ENCODE measurements at places on chromosomes 2 and 18.

DNA sequence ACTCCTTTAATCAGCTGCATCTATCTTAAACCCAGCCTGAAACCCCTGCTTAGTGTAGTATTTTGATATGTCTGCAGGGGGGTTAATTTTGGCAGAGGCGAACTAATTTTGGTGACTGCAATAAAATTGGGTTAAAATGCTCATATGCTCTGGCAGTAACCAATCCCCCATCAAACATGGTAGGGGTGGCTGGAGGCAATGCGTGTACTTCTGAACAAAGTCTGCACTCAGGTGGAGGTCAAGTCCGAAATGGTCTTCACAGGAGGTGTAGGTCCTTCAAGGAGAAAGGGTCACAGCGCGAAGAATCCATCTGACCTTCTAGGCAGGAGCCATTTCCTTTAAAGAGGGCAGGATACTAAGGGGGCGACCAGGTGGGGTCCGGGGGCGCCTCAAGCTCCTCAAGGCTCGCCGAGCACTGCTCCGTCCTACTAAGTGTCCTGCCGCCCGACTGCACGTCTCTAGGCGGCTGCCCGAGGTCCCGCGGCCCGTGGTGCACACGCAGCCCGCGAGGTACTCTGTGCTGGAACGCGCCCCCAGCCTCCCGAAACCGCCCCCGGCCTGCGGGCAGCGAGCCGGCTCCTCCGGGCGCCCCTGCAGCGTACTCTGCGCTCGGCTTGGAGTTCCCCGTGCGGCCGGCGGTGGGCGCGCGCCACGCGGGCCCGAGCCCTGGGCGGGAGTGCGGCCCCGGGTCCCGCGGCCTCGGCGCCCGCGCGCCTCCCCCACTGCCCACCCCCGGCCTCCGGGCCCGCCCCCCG lies 1.7 kb upstream of the LDLRAD4 start:
- peak; percentile 24 for DNase-seq

GRCh38 chr2:63345285-63345633 lies 243.0 kb downstream of the WDPCP start:
- DNase-seq, result no peak

DNA sequence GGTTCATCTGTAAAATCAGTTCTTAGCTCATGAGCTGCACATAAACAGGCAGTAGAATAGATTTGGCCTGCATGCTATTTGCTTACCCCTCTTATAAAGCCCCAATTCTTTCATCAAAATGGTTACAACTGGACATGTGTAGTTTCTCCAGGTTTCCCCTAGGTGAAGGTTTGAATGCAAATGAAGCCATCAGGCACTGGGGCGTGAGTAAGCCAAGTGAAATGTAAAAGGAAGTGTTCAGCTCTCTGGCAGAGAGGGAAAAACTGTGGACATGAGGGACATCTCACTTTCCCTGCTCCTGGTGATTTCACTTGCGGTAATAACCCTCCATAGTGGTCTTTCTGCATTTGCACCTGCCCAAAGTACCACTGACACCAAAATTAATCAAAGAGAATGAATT lies 1402.3 kb upstream of the LRRTM1 start:
- no peak for DNase-seq

GRCh38 chr2:192448881-192449280 lies 254.1 kb upstream of the TMEFF2 start:
- no peak for DNase-seq

GRCh38 chr2:232126301-232127099 lies 165.0 kb downstream of the DIS3L2 start:
- DNase-seq, result no peak

DNA sequence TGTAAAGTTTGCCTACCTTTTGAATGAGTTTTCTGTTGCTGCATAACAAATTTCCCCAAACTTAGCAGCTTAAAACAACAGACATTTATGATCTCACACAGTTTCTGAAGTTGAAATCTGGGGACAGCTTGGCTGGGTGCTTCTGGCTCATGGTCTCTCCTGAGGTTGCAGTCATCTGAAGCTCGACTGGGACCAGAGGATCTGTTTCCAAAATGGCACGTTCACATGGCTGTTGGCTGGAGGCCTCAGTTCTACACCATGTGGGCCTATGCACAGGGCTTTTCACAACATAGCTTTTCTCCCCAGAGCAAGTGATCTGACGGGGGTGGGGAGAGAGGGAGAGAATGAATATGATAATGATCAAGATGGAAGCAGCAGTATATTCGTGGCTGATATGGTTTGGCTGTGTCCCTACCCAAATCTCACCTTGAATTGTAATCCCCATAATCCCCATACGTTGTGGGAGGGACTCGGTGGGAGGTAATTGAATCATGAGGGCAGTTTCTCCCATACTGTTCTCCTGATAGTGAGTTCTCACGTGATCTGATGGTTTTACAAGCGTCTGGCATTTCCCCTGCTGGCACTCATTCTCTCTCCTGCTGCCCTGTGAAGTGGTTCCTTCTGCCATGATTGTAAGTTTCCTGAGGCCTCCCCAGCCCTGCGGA lies 3.5 kb downstream of the RALB start:
- no peak for DNase-seq

GRCh38 chr2:239273280-239274234 lies 127.3 kb downstream of the HDAC4 start:
- peak; percentile 38 for DNase-seq

GRCh38 chr2:151344906-151345305 lies 12.5 kb upstream of the TNFAIP6 start:
- no peak for DNase-seq

GRCh38 chr2:202861987-202862386 lies 9.6 kb downstream of the ICA1L start:
- no peak for DNase-seq

GRCh38 chr2:58594175-58594574 lies 353.1 kb upstream of the FANCL start:
- no peak for DNase-seq

- peak; percentile 47 for DNase-seq
Measured at GRCh38 chr2:85577386-85578242, at the start of gene VAMP8. TSS of gene VAMP8 (plus strand) at chr2:85577586. CDS start at chr2:85577647, 61 bp downstream.

DNA sequence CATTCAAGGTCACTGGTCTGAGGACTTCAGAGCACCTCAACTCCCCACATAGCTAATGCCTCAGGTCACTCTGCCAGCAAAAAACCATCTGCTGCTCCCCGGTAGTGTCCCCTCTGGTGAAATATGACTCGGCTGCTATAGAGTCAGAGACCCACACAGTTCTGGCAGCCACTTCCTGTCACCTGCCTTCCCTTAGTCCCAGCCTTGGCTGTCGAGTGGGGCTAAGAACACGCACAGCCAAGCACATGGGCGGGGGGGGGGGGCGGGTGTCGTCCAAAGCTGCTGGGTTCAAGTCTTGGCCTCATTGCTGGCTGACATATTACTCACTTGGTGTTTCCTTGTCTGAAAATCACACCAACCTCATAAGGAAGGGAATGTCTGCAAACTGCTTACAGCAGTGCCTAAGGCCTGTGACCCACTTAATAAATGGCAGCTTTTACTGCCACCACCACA lies 37.5 kb downstream of the POLR1A start:
- peak; percentile 49 for DNase-seq

- DNase-seq, result no peak
Measured at GRCh38 chr18:13239171-13239956, 20.8 kb downstream of the LDLRAD4 start.

GRCh38 chr2:190446750-190447516 lies 38.8 kb downstream of the MFSD6 start:
- no peak for DNase-seq

DNA sequence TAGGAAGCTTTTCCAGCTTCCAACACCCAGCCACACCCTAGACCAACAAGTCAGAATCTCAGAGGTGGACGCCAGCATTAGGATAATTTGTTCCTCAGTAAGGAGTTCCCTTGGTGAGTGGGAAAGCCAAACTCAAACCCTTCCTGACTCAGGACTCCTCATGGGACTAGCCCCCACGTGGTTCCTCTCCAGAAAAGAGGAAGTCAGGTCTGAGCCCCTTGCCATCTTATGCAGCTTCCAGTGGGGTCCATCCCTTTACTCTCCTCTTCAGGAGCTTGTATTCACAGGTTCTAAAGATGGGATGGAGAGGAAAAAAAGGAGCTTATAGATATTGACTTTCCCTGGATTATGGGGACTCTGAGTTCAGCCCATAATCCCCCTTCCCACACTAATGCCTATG lies 14.8 kb upstream of the NOTO start:
- DNase-seq, result no peak

GRCh38 chr2:150681120-150681804 lies 193.8 kb upstream of the RND3 start:
- DNase-seq, result no peak

- no peak for DNase-seq
Measured at GRCh38 chr2:25521126-25521525, 152.3 kb downstream of the DTNB start.

DNA sequence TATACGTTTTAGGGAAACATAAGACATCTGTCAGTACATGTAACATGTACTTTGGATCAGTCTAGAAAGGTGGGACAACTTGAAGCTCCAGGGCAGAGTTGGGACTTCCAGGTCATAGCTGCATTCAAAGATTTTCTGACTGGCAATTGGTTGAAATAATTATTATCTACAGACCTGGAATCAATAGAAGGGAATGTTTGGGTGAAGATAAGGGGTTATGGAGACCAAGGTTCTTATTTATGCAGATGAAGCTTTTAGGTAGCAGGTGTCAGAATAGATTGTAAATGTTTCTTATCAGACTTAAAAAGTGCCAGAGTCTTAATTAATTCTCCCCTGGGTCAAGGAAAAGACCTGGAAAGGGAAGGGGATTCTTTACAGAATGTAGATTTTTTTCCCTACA lies 19.8 kb downstream of the RPIA start:
- no peak for DNase-seq

DNA sequence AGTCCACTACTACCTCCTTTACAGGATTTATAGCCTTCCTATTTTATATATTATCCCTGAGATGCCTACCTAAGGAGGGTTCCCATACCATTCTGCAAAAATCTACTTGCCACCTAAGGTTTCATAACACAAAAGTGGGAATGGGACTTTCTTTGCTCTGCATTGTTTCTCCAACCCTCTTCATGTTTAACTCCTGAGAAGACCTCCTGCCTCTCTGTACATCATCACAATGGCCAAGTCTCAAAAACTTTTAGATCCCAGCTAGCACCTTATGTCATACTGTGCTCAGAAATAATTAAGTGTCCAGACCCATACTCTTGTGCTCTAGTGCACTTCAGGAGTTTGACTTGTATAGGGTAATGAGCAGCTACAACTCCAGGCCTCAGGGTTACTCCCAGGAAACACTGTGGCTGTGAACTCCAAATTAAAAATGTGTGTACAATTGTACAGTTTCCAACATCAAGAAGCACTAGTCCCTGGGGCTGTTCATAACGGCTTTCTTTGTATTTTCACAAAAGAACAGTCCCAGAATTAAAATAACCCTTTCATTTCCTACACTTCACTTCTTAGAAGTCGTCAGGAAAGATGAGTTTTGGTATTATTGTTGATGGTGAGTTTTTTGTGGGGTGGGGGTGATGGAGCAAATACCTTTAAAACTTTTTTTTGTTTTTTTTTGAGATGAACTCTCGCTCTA lies 39.4 kb downstream of the METAP1D start:
- no peak for DNase-seq

DNA sequence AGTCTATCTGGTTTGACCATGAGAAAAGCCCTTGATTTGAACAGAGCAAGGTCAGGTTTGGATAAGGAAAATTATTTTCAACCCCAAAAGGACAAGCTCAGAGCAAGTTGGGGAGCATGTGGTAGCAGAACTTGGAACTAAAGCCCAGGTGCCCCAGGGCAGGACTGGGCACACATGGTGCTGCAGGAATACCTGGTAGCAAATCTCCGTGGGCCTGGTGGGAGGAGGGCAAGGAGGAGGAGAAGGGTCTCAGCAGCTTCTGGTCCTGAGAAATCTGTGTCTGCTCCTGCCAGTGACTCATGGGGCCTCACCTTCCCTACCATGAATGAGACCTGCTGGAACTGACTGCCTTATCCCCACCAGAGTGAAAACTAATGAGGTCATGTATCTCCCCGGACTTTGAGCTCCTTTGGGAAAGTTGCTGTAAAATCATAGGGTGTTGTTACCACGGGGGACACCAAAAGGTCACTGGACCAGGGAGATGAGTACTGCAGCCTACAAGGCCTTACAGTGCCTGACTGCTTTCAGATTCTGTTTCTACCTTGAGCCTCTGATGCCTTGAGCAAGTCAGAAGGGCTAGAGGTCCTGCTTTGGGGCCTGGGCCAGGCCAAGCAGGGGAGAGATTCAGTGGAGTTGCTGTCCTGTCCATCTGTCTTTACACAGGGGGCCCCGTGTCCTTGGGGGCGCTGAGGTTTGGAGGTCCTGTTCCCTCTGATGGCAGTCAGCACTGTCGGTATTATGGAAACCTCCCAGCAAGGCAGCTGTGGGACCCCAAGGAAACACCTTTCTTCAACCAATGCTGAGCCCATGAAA lies 304.0 kb downstream of the MYCN start:
- no peak for DNase-seq

GRCh38 chr2:85405201-85406059 lies 4.7 kb downstream of the CAPG start:
- DNase-seq, result peak; percentile 70

DNA sequence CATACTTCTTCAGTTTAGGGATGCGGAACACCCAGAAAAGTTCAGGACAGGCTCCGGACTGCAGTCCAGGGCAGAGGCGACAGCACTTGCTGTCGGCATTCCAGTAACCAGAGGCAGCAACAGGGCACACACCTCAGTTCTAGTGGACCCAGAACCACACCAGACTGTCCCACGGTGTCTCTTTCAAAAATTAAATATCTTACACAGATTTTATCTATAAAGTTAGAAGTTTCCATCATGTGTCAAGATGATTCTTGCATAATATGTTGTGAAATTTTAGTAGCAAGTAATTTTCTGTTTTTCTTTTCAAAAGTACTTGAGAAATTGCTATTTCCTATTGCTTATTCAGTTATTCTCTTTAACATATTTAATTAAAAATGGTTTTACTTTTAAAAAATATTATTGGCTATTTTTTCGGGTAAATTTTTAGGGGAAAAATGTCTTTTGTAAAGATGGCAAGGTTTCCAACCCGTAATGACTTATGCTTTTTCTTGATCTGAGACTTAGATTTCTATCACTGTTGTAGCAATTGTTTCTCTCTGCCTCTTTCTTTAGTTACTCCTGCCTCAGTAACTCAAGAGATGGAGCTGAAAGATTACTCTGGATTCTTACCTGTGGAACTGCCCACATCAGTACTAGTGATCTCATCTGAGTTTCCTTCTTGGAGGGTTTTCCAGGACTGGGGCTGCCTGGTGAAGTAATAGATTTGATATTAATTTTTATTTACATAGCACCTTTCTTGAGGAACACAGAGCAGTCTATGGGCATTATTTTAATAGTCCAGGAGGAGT lies 182.7 kb downstream of the LTBP1 start:
- no peak for DNase-seq

DNA sequence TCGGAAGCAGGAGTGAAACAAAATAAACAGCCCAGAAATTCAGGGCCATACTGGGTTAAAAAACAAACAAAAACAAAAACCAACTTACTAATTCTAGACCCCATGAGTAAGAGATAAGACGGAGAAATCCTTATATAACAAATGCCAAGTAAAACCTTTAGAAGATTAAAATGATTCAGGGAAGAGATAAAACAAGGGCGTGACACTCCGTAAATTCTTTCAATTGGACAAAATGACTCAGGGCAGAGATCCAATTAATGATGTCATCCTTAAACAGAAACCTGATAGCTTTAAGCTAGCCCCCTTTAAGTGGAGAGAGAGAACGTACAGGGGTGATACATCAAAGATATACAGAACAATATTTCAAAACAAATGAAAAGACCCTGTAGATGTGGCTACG lies 317.4 kb downstream of the NBAS start:
- DNase-seq, result no peak
